ENCODE measurements at places on chromosomes 5 and 9.

DNA sequence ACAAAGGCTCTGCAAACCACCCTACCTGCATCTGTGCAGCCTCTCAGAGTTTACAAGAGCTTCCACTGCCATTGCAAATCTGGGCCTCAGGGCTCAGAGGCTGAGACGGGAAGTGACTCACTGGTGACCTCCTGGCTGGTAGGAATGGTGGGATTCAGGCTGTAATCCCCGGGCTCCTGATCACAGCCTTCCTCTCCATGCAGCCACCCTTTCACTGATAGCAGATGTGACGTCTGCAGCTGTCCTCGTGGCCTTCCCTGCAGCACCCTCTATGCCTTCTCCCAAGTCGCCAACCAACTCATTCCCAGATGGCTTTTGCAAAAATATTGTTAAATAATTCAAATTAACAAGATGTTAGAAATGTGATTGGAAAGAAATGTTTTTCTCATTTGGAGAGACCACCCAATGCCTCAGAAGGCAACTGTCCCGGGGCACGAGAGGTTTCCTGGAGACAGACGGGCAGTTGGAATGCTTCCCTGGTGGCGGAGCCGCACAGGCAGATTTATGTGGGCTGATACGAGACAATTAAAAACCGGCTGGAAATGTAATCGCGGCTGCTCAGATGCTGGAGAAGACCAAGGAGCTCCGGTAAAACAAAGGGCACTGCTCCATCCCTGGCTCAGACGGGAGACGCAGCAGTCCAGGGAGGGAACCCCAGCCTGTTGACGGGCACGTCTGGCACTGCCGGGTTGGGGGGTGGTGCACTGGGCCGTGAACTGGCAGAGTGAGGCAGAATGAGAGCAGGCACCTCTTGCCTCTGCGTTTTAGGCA is 34.4 kb upstream of the SLC25A51 start:
- DNase-seq, result no peak

DNA sequence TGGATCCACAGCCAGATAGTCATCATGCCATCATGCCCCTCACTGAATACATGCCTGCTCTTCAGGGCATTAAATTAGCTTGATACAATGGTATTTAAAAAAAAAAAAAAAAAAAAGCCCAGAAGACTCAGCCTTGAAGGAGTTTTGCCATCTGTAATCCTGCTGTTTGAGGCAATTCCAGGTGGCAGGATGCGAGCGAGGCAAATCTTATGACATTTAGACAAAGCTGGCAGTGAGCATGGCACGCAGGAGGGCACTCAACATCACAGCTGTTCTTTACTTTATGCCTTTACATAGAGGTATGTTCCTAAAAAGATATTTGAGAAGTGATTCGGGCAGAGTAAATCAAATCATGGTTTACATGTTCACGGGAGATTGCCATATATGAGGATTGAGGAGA is 692.0 kb upstream of the DMAC1 start:
- no peak for DNase-seq

GRCh38 chr5:159091065-159091464 is 8.7 kb downstream of the EBF1 start:
- no peak for DNase-seq

GRCh38 chr5:140342287-140342686 is 4.1 kb downstream of the HBEGF start:
- no peak for DNase-seq

GRCh38 chr9:35367451-35367850 is 122.5 kb upstream of the RUSC2 start:
- DNase-seq, result no peak

- DNase-seq, result no peak
Observed at GRCh38 chr9:130993303-130994030, 15.5 kb upstream of the LAMC3 start.

DNA sequence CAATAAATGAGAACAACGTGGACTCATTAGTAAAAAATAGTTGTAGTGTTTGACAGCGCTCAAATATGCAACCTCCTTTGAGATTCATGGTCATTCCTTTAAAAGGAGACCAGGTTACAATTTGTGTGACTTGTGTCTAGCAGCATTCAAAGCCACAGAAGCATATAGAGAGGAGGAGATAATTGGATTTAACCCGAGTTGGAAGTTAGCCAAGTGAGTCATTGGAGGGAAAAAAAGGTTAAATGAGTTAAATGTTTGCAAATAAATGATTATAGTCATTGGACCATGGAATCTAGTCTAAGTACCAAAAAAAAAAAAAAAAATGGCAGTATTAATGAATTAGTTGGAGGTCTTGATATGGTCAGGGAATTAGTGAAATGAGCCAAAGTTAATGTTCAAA is 90.9 kb downstream of the ITGA1 start:
- DNase-seq, result no peak

GRCh38 chr5:168176941-168177340 is 114.5 kb upstream of the WWC1 start:
- no peak for DNase-seq

DNA sequence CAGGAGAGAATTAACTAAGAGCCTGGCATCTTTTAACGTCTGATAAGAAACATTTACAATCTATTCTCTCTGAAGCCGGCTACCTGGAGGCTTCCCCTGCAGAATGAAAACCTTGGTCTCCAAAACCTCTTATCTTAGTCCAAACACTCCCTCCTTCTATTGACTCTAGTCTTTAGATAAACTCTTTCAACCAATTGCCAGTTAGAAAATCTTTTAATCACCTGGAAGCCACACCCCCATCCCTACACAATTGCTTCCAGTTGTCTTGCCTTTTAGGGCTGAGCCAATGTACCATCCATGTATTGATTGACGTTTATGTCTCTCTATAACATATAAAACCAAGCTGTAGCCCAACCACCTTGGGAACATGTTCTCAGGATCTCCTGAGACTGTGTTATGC is 1343.1 kb upstream of the C9orf72 start:
- DNase-seq, result no peak

DNA sequence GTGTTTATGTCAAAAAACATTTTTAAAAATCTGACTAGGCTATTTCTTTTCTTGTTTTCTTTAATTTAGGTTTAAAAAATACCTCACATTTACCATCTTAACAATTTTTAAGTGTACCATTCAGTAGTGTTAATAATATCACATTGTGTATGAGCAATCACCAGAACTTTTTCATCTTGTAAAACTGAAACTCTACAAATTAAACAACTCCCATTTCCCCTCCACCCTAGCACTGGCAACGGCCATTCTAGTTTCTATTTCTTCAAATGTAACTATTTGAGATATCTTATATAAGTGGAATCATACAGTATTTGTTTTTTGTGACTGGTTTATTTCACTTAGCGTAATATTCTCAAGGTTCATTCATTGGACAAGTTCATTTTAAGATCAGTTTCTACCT is 27.7 kb downstream of the PLCXD3 start:
- DNase-seq, result no peak

DNA sequence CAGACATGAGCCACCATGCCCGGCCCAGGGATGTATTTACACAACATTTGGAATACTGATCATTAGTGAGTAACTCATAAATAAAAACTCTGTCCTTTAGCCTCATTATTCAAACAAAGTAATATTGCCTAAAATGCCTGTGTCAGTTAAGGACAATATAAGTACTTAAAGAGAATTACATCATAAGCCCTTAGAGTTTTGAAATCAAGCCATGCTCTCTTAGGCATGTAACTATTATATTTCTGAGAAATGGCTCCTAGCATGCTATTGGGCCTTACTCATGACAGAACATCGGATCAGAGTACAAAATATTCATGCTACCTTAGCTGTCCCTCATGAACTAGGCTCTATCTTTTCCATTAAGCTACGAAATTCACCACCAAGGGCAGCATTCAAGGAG is 309.3 kb downstream of the CHSY3 start:
- no peak for DNase-seq

DNA sequence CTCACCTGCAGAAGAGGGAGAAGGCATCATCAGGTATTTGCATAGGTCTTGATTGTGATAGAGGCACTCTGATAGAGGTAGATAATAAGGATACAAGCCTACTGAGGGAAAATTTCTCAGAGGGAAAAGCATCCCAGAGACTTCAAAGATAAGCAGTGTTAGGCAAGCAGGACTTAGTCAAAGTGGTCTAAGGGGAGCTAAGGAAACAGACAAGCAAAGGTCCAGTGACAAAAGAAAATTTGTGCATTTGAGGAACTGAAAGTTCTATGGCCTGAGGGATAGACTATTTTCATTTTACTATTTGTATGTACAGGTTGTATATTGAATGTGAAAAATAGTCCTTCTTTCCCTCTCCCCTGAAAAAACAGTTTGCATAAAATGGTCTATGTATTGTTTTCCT is 27.4 kb downstream of the OXCT1 start:
- DNase-seq, result no peak

DNA sequence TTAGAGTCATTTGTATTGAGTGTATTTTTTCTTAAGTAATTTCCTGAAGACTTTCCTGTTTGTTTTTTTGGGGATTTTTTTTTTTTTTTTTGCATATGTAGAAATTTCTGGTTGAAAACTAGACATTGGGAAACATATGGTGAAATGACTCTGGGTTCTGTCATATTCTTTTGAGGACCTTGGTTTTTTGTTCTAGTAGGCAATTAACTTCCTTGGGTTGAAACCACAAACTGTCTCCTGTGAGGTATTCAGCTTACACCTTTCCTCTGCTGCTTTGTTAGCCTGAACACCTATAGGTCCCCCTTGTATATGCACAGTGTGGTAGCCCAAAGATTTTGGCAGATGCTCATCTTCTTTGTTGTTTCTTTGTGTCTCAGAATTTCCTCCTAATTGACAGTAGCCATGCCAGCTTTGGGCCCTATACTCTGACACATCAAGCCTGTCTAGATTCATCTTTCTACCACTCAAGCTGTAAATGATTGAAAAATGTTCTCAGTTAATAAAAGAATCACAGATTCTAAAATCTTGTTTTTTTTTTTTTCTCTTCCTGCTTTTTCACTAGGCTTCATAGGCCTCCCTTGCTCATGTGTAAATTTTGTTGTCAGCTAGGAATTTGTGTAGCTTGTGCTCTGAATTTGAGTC is 140.6 kb downstream of the COMMD10 start:
- no peak for DNase-seq

DNA sequence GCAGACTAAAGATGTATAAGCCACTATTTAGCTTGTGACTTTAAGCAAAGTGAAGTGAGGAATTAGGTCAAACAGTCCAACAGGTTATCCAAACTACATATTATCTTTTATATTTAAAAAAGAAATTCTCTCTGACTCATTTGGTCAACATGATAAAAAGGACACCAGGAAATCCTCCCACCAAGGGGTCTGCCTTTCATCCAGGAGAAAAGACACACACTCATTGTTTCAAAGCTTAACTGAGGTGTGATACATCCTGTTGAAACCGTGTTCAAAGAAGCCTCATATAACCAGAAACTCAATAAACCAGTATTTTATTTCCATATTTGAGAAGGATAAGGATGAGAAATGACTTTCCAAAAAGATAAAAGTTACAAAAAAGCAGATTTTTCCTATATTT is 417.1 kb downstream of the HCN1 start:
- no peak for DNase-seq

DNA sequence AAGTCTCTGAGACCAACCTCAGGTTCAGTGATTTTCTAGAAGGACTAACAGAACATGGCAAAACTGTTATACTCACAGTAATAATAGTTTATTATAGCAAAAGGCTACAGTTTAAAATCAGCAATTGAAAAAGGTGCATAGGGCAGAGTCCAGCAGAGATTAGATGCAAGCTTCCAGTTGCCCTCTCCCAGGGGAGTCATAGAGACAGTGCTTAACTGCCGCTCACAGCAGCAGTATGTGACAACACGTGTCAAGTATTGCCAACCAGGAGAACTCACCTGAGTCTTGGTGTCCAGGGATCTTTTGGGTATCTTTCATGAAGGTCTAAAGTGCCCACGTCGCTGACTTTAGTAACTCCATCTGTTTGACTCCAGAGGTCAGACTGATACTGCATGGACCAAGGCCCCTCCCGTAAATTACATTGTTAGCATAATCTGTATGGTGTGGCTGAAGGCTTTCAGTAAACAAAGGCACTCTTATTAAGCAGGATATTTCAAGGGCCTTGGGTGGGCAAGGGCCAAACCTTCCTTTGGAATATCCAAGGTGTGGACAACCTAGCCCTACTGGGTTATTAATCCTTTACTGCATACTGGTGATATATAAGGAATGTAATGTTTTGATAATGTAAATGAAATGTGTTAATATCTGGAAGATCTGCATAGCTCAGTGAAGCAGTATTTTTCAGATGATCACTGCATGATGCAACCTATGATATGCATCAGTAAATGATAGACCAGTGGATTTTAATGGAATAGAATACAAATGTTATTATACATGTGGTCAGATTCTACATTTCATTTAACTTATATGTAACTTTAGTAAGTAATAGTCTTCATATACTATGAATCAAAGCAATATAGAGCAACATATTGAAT is 44.0 kb downstream of the RASA1 start:
- DNase-seq, result no peak

DNA sequence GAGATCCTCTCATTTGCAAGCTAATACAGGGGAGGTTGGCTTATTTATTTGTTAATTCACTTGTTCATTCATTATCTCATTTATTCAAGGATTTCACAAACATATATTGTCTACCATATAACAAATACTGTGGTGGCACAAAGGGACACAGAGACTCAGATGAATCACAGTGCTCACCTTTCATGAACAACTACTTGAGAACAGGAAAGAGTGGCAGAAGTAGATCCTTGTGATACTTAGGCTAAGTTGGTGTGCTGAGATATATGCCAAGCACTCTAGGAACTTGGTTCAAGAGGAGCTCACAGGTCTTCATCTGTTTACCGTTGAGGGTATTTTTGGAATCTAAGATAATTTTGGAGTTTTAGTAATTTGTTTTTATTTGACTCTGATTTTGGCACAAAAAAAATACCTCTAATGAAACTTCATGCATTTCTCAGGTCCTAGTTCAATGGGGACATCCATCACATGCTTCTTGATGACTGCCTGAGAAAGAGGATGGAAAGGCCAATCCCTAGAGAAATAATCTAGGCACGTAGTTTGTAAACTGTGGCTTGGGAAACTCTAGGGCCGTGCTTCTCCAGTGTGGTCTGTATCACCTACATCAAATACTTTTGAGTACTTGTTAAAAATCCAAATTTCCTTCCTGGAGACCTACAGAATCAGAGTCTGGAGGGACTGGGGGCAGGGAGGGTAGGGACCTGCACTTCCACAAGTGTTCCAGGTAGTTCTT is 113.3 kb downstream of the OSTF1 start:
- DNase-seq, result no peak

GRCh38 chr9:33714989-33715388 is 80.4 kb upstream of the PRSS3 start:
- no peak for DNase-seq
